ENCODE measurements at places on chromosomes 1 and 21. TPM values are rescaled to one million over a fixed set of nuclear protein-coding genes. Genes with fewer than 3 reads are reported as not detected.

The BEND5 gene
- 0.29 TPM for total RNA-seq

The OR6K2 gene
- not detected for total RNA-seq

The LINGO4 gene
- total RNA-seq: not detected

The SPRR2E gene
- total RNA-seq: not detected

The ETV3L gene
- not detected for total RNA-seq

The LEMD1 gene
- not detected for total RNA-seq

The TRMT1L gene
- total RNA-seq: 26.2 TPM

The RHD gene
- not detected for total RNA-seq

The TNN gene
- 0.06 TPM for total RNA-seq

The HAO2 gene
- not detected for total RNA-seq

The F13B gene
- not detected for total RNA-seq

The GUCA2A gene
- not detected for total RNA-seq

The RIMS3 gene
- total RNA-seq: under 0.01 TPM

The AADACL4 gene
- total RNA-seq: not detected

The MYCL gene
- total RNA-seq: 2.5 TPM

The BROX gene
- total RNA-seq: 50.8 TPM

The C1orf185 gene
- total RNA-seq: not detected

All from glomerular endothelial cell (primary cell).